Activated T-helper 9 cell treated with anti-CD3 and anti-CD28 coated beads, Interleukin-2, amount 50 U/mL, for 16 hours (primary cell): ENCODE measurements at places on chromosomes 7 and 10.

GRCh38 chr7:110168010-110168409 lies 922.9 kb upstream of the LRRN3 start:
- DNase-seq = no peak

GRCh38 chr7:50221028-50221427 lies 83.5 kb upstream of the IKZF1 start:
- DNase-seq = no peak

DNA sequence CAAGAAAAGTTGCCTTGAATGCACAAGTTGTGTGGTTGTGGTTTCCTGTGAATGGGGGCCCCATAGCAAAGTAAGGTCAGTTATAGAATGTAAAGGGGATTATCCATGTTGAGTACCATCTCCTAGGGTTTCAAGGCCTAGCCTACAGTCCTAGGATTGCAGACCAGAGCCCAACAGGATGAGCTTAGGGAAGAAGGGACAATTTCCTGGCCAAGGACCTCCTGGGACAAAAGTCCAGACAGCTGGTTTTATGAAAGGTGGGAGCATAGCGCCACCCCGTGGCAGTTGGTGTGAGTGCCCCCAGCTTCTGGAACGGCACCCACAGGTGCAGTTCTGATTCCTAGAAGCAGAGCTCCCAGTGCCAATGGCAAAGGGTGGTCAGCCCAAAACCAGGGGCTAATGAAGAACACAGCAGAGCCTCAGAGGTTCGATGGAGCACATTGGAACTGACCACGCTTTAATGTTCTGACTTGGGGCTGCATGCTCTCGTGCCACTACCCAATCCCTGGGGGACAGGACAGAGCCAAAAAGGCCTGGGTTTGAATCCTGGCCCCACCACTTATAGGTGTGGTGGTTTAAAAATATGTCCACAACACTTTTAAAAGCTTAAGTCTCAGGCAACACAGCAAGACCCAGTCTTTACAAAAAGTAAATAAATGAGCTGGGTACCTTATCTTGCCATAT lies 25.8 kb upstream of the TMEM120A start:
- DNase-seq = peak; percentile 62

GRCh38 chr7:157397036-157397720 lies 60.4 kb downstream of the DNAJB6 start:
- DNase-seq = no peak

DNA sequence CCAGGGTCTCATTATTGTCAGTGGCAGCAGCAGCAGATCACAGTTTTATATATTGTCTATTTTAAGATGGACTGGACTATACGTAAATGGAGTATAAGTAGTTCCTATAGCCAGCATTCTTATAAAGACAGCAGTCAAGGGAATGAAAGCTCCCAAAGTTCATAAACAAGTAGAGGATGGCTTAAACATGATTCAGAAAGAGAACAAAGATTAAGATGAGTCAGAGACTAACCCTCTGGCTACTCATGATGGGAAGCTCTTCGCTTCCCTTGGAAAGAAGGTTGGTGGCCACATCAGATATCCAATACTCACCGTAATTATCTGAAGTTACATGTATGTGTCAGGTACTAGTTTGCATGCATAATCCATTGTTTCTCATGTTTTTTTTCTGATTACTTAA lies 277.0 kb downstream of the INHBA start:
- no peak for DNase-seq

DNA sequence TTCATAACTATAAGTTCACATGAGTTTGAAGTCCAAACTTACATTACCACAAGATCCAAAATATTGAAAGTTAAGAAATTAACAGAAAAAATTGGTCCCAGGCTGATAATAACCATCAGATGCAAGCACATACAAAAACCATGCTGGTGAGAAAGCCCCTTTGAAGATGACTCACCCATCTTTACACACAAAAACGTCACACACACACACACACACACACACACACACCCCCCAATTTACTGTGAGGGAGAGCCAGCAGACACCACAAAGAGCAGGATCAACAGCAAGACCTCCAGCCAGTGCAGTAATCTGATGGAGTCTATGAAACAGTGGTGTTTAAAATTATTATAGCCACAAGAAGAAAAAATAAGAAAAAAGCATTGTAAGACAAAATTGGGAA lies 50.1 kb upstream of the DRGX start:
- no peak for DNase-seq
